ENCODE measurements at places on chromosomes 4 and X.
A peak's percentile ranks its signal among the peaks of the same experiment; 100 is the strongest.

DNA sequence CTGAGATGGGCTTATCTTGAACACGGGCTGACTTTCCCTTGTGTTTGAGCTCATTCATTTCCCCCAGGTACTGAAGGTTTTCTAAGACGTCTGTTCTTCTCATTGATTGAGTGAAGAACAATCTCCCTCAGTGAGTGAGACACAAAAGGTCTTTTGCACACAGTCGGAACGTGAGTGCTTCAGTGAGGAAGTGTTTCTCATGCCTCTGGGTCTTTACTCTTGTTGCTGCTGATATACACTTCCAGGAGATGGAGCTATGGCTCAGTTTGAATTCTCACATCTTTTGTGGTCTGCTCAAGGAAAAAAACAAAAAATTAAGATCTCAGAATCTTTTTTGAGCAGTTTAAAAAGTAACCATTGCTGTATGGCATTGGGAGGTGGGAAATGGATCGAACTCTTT is 981.9 kb upstream of the TENM3 start:
- no peak for DNase-seq

DNA sequence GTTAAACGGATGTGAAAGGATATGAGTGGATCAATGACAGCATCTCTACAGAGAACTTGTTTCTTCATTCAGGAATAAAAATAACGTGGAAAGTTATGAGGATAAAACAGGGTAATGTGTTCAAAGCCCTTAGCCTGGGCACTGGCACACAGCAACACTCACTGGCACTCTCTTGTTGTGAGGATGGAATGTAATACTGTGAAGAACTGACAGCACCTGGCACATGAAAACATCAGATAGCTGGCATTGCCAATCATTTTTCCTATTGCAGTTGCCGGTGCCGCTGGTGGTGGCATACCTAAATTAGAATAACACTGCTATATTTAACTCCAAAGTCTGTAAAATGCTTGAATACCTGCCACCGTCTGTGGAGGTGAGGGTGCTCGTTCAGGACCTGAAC is 1061.2 kb downstream of the DMD start:
- no peak for DNase-seq

DNA sequence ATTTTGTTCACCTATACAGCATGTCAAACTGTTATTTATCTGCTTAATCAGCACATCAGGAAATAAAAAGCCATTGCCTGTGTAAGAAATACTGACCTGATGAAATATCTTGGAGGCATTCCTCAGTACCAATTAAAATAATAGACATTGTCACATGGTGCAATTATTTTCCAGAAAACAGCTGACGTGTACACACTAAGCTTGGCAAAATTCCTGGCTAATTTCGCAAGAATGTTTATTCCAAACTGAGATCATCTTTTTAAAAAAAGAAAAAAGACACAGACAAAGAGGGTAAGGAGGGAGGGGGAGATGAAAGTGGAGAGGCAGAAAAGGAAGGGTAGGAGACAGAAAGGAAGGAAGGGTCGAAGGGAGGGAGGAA is 61.9 kb upstream of the NFKB1 start:
- DNase-seq: peak; percentile 75

DNA sequence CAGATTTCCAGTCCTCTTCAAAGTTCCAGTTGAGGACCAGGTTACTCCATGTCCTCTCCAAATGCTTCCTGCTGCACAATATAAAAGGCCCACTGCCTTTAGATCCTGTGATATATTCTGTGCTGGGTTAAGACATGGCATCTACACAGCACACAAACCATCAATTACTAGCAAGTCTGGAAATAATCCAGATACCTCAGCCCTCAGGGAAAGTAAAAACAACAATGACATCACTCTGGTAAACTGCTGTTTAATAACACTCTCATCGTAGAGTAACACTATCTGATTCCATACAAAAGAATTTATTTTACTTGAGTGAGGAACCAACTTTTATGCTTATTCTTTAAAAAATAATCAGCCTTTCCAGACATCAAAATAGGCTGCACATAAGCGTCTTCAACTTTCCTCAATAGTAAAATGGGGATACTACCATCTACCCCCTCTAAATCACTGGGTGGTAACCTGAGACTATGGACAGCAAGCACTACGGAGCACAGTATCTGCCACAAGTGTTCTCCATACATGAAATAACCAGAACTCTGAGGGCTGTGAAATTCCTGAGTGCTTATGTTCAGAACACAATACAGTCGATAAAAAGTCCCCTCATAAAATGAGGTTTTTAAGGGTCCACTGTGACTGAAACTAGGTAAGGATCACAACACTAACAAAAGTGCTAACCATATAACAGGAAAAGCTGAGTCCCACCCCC is 53.4 kb downstream of the ABCG2 start:
- peak; percentile 36 for DNase-seq

- no peak for DNase-seq
These were observed 355.1 kb downstream of the PDHA2 start for GRCh38 chr4:96194993-96195392.

GRCh38 chr4:185304944-185305690 is 90.6 kb downstream of the LRP2BP start:
- DNase-seq: no peak

- DNase-seq: no peak
These were observed 68.1 kb upstream of the GRXCR1 start for GRCh38 chr4:42824278-42824977.

DNA sequence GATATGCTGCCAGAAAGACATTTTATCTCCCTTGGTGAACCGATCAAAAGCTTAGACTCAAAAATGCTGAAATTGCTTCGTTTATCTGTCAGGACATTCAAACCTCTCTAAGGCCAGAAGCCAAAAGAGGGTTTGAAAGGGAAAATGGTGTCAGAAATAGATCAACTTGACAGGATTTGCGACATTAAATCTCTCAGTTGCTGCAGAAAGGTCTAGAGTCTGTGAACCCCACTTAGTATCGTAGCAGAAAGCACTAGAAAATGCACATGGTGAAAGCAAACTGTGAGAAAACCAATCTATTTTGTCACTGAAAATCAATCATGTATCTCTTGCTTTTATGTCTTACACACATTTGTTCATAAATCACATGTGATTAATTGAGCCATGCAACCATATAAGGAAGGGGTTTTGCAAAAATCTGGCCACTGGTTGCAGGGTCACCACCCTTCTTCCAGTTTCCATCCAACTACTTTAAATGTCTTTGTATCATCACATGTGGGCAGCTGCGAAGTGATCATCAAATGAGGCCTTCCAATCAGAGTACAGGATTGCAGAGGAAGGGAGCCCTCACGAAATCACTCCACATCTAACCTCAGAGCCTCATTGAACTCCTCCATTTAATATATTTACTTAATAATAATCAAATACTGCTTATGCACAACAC is 347.2 kb upstream of the ANXA10 start:
- no peak for DNase-seq
